ENCODE measurements at places on chromosomes 2 and 18. TPM values are rescaled to one million over a fixed set of nuclear protein-coding genes. Genes with fewer than 3 reads are reported as not detected.

The FRZB gene
- 68.5 TPM for total RNA-seq

The MYO3B gene
- total RNA-seq: 0.61 TPM

The POTEC gene
- not detected for total RNA-seq

DNA sequence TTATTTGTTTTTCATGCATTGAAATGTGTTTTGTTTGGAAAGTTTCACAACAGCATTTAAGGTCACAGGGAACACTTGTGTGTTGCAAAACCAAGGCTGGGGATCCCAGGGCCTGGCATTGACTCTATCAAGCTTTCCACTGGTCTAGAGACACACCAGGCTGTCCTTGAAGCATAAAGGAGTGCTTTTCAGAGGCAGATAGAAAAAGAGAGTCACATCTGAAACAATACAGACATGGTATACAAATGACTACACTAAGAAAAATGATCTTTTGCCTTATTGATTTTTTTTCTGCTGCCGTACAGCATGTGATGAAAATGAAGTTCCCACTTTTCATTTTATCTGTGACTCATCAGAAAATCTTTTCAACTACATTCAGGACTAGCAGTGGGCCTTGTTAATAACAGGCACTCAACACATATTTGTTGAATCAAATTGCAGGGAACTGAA lies 61.9 kb upstream of the ZCCHC2 start:
- DNase-seq: no peak

DNA sequence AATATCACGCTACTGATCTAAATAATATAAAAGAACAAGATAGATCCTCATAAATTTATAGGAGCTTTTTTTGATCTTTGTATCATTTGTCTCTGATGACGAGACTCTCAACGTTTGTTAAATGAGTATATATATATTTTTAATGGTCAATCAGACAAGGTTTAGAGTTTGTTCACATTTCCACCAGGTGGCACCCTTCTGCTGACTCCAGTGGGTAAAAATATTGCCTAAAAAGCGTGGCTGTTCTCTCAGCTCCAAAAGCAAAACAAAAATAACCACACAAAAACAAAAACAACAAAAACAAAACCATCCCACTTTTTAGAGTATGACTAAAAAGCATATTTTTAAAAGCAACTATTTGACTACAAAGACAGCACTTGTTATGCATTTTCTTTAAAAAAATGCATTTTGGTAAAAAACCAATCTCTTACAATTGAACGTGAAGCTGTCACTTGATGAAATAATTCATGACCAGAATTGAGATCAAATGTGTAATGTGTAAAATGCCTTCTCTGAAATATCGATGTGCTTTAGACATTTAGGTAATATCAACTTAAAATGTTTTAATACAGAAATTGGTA lies 723.2 kb downstream of the DPP10 start:
- DNase-seq: peak; percentile 60

DNA sequence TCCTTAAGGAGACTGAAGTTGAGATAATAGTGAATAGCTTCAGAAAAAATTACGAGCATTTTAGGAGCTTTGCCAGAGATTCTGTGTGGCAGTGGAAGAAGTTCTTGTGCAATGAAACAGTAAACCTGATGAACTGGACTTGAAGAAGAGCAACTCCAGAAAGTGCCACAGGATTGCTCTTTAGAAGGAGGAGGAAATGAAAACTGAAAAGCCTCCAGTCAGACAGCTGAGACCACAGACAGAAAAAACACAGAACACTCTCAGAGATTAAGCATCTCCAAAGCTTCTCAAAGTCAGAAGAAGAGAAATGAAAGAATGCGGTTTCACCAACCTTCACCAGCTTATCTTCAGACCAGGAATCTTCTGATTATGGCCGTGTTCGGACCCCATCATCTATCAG lies 329.7 kb upstream of the CNTNAP5 start:
- DNase-seq: no peak

GRCh38 chr2:221589696-221590095 lies 17.6 kb upstream of the EPHA4 start:
- DNase-seq: no peak

DNA sequence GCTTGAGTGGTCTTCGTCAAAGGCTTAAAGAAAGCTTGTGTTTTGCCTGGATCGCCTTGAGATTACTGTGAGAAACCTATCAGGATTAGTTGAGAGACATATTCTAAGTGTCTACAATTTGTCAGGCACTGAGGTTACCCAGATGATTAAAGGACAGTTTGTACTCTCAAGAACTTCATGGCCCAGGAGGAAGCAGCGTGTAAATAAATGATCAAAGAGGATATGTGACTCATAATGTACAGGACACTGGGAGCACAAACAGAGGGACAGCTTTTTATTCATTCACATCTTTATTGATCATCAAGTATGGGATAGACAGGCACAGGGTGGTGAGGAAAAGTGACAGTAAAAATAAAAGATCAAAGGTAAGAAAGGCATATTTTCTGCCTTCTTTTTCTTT lies 152.6 kb upstream of the FSHR start:
- no peak for DNase-seq

GRCh38 chr2:165825041-165825440 lies 31.0 kb upstream of the GALNT3 start:
- no peak for DNase-seq

GRCh38 chr2:20596193-20596972 lies 54.5 kb downstream of the HS1BP3 start:
- DNase-seq: no peak

GRCh38 chr2:215668378-215668775 lies 232.5 kb upstream of the FN1 start:
- DNase-seq: peak; percentile 74

GRCh38 chr2:10087360-10087759 lies 7.1 kb upstream of the CYS1 start:
- DNase-seq: no peak

DNA sequence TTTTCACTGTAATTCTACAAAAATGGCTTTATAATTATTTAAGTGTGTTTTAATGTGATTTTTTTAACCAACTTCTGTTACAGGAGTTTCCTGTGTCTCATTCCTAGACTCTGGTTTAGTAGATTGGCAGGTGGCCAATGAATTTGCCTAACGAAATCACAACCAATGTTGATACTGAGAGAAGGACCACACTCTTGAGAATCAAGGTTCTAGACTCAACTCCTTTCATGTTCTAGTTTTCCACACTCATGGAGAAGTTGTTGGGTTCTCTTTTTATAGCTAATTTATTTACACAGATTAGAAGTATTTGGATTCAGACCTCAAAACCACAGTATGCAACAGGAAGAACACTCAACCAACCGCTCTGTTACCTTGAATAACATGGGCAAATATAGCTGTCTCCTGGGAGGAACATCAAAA lies 22.6 kb upstream of the USP34 start:
- no peak for DNase-seq

GRCh38 chr2:42089340-42089925 lies 41.6 kb downstream of the PKDCC start:
- DNase-seq: no peak

GRCh38 chr18:56305583-56305982 lies 332.8 kb downstream of the TXNL1 start:
- no peak for DNase-seq

- DNase-seq: peak; percentile 44
Observed at GRCh38 chr2:42659609-42660008, 91.2 kb downstream of the MTA3 start.

- DNase-seq: no peak
Observed at GRCh38 chr18:36212301-36213171, 25.2 kb downstream of the MOCOS start.

GRCh38 chr18:38972571-38972970 lies 1407.0 kb upstream of the CELF4 start:
- no peak for DNase-seq

- no peak for DNase-seq
Observed at GRCh38 chr2:180516232-180516631, 464.2 kb upstream of the UBE2E3 start.

- no peak for DNase-seq
Observed at GRCh38 chr2:46479265-46479664, at the start of gene TMEM247. Gene TMEM247, plus strand, starts transcription at chr2:46479565.

DNA sequence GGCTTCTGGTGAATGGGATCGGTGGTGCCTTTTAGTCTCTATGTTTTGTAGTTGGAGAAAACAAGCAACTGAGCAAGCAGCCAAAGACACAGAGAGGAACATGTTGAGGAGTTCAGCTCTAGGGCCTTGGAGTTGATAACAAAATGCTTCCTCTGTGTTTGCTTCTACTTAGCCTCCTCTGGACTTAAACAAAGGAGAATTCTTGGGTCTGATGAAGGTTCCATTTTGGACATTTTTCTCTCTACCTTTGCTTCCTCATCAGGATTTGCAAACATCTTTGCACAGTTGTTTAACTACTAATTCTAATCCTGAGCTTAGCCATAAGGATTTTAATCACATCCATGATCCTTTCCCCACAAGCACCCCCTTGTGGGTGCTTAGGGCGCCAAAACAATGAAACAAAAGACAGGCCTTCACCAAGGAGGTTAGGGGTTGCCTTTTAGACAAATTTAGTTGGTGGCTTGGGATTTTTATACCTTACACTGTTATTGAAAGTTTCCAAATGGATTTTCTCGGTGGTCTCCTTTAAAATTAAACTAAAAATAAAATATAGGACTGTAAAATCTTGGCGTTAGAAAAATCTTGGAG lies 148.5 kb upstream of the SATB2 start:
- DNase-seq: no peak

DNA sequence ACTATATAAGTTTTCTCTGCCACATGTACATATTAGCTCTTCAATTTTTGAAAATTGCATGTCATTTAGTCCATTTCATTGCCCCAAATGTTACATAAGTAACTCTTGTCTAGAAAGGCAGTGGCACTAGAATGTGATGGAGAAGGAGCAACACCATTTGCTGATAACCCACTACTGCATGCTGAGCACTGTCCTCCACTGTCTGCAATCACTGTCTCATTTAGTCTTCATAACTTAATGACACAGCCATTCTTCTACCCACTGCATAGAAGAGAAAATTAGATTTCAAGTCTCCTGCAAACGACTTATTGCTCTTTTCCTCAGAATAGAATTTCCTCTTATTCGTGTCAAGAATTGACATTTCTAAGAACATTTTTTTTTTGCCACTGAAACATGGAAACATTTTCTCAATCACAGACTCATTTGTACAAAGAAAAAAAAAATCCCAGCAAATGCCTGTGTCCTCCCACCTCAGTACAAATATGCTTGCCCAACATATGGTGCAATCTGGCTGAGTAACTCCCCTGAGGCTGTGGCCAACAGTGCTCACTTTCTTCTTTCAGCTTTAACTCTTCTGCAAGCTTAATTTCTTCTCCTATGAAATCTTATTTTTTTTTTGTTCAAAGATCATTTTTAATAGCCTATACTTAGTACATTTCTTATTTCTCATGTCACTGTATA lies 768.6 kb upstream of the HS6ST1 start:
- DNase-seq: no peak

DNA sequence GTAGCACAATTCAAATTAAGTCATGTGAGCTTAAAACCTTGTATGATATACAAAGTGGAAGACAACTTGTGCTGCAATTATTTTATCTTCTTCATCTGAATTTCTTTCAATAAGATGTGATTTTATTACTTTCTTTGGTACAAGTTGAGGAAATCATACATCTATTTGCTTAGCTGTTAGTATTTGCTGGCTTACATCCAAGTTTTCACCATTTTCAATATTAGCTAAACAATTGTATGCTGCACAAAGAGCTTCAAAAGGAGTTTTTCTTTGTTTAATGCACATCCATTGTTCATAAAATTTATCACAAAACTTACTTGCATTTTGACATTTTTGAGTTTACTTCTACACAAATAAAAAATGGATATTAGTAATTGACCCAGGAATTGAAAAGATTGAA lies 40.9 kb downstream of the SCN9A start:
- DNase-seq: no peak

GRCh38 chr2:73970850-73971471 lies 13.7 kb upstream of the TET3 start:
- peak; percentile 40 for DNase-seq

Measured in spinal cord (tissue), 10 donors.